ENCODE measurements at places on chromosomes 6 and 20. TPM values are rescaled to one million over a fixed set of nuclear protein-coding genes. Genes with fewer than 3 reads are reported as not detected.

DNA sequence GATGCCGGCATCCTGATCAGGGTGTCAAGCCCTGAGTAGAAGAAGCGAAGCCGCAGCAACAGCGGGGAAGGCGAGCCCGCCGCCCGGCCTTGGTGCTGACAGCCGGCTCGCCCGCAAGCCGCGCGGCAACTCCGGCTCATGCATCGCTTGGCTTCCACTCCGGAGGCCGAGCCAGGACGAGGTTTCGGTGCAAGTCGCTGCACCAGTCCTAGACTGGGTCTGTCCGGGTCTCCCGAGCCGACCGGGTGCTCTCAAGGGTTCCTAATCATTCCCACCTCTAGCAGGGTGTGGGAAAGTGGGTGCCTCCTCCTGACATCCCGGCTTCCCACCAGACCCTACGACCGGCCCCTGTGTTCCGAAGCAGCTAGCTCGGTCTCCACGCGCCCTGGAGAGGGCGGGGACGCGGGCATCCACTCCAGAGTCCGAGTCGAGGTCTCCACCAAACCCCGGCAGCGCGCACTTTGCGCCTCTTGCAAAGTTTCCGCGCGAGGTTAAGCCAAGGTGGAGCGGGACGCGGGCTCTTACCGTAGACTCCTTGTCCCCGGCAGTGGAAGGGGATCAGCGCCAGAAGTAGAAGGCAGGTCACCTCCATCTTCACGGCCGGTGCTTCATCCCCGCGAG lies 1.4 kb downstream of the MDGA1 start:
- peaks cover 74% of the 10 kb centered on the region for H3K27me3 ChIP-seq
- H3K36me3 ChIP-seq = peaks cover 39% of the 10 kb centered on the region
- no peak for DNase-seq
- peak overlapping the region; percentile 81 for H3K4me3 ChIP-seq
- no peak overlapping the region for H3K27ac ChIP-seq

Gene DNAH8
- 0.05 TPM for total RNA-seq

DNA sequence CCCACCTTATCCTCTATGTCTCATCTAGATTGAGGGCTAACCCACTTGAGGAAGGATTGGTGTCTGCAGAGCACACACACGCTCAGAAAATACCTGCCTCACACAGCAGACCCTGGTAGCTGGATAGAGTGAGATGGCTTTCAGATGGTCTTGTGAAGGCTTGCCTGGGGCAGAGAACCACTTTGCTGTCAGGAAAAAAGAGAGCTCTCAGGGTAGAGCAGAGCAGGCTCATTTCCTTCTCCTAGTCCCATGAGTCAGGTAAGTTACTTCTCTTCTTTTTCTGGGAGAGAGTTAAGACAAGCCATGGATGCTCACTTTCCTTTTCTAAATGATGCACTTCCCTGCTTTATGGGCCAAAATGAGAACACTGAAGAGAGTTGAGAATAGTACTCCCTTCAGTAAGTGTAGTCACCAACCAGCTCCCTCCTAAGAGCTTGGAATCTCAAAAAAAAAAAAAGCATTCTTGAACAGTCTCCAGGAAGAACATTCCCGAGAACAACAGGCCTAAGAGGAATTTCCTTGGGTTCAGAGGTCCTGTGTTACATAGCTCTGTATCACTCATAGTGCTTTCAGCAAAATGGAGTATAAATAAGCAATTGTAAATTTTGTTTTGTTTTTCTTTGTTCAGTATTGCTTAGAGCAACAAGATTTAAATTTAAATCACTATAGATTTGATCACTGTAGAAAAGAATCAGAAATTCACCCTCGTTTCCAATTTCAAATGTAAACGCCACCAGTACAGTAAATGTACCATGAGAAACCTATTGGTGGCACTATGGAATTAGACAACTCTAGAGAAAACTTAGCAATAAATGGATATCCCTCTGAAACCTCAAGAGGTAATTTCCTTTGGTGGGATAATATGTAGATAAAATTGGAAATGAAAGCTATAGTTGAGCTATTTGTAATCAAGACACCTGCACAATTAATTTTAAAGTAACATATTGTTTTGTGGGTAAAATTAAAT lies 530.3 kb downstream of the RFPL4B start:
- H3K27me3 ChIP-seq = no peaks in the 10 kb centered on the region
- no peaks in the 10 kb centered on the region for H3K4me1 ChIP-seq
- H3K27ac ChIP-seq = no peak overlapping the region
- no peak for DNase-seq
- H3K36me3 ChIP-seq = no peaks in the 10 kb centered on the region

Gene SLC17A3
- total RNA-seq = not detected

GRCh38 chr20:43958626-43959025 lies 44.0 kb downstream of the TOX2 start:
- H3K4me3 ChIP-seq = no peak overlapping the region
- H3K27ac ChIP-seq = no peak overlapping the region
- DNase-seq = no peak
- peaks cover 12% of the 10 kb centered on the region for H3K27me3 ChIP-seq
- H3K36me3 ChIP-seq = no peaks in the 10 kb centered on the region

- DNase-seq = no peak
- no peaks in the 10 kb centered on the region for H3K4me1 ChIP-seq
- H3K4me3 ChIP-seq = no peak overlapping the region
- no peaks in the 10 kb centered on the region for H3K36me3 ChIP-seq
- H3K27me3 ChIP-seq = no peaks in the 10 kb centered on the region
These were observed 402.5 kb downstream of the RFPL4B start for GRCh38 chr6:112749673-112750072.

- no peak overlapping the region for H3K27ac ChIP-seq
- DNase-seq = no peak
These were observed 111.9 kb downstream of the ARMC2 start for GRCh38 chr6:108959972-108960582.

DNA sequence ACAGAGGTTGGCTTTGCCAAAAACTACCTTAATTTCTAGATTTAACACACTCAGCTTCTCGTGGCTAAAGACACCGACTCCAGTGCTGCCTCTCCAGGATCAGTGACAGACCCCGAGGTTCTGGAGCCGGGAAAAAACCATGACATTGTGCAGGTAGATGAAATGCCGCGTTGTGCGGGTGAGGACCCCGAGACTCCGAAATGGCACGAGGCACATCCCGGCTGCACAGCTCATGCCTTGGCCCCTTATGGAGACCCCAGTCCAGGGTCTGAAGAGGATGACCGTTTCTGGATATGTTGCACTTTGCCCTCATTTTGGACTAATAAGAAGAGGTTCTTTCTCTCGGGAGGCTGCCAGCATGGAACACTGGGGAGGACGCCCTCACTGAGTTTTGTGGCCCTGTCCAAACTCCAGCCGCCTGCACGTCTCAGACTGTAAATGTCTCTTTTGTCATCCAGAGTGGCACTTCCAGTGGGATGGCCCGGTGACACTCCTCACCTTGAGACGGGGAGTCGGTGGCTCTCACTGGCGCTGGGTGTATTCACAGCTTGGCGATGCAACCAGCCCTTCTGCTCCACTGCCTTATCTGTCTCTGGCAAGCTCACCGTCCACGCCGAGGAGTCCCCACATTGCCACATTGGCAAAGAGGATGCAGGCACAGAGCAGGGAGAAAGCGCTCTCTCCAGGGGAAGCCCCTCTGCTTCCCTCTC lies 245.2 kb downstream of the SMOC2 start:
- H3K36me3 ChIP-seq = peaks cover 8% of the 10 kb centered on the region
- H3K4me3 ChIP-seq = no peak overlapping the region
- no peak for DNase-seq
- H3K4me1 ChIP-seq = peaks cover 49% of the 10 kb centered on the region
- peak overlapping the region; percentile 96 for H3K27ac ChIP-seq

DNA sequence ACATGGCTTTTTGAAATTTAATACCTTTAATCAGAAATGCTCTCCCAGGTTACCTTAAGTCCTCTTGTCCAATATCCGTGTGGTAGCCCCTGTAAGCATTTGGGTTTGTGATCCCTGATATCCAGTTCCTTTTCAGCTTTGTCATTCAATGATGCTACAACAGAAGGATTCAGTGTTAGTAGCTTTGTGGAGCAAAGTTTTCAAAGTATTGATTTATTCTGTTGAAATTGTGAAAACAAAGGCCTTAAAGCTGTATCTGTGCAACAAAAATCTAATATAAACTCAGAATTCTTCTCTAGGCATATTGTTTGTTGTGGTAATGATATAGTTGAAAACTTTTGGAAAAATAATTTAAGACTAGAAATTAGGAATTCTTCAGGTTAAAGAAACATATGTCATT lies 91.9 kb downstream of the ADGRB3 start:
- H3K27ac ChIP-seq = no peak overlapping the region
- DNase-seq = no peak
- H3K4me3 ChIP-seq = no peak overlapping the region
- H3K27me3 ChIP-seq = no peaks in the 10 kb centered on the region
- no peaks in the 10 kb centered on the region for H3K4me1 ChIP-seq

DNA sequence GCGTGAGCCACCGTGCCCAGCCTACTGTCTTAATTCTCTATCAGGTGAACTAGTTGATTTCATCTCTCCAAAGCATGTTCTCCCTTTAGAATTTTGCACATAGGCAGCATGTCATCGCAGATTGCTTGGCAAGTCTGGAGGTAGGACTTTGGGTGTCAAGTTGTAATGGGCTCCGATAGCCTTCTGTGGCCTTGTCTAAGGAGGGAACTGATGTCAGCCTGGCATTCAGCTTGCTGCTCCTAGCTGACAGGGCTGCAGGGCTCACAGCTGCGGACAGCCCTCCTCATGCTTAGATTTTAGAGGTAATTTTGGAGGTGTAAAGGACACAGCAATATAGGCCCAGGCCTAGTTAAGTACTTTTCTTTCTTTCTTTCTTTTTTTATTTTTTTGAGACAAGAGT lies 11.3 kb downstream of the CHMP4B start:
- H3K4me1 ChIP-seq = peaks cover 71% of the 10 kb centered on the region
- DNase-seq = no peak
- H3K27ac ChIP-seq = no peak overlapping the region
- H3K4me3 ChIP-seq = no peak overlapping the region
- peaks cover 44% of the 10 kb centered on the region for H3K36me3 ChIP-seq

Gene VGLL2
- total RNA-seq = not detected

Gene JAG1
- 245 TPM for total RNA-seq

Gene BPI
- total RNA-seq = not detected

Gene HDGFL1
- not detected for total RNA-seq

DNA sequence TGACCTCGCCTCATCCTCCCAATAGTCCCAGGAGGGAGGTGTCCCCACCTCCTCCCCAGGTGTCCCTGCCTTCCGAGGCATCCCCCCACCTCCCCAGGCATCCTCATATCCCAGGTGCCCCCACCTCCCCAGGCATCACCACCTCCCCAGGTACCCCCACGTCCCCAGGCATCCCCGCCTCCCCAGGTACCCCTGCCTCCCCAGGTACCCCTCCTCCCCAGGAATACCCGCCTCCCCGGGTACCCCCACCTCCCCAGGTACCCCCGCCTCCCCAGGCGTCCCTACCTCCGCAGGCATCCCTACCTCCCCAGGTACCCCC lies 198.9 kb downstream of the SYNDIG1 start:
- no peaks in the 10 kb centered on the region for H3K36me3 ChIP-seq
- H3K4me3 ChIP-seq = no peak overlapping the region
- DNase-seq = no peak
- no peaks in the 10 kb centered on the region for H3K4me1 ChIP-seq
- H3K27me3 ChIP-seq = no peaks in the 10 kb centered on the region

DNA sequence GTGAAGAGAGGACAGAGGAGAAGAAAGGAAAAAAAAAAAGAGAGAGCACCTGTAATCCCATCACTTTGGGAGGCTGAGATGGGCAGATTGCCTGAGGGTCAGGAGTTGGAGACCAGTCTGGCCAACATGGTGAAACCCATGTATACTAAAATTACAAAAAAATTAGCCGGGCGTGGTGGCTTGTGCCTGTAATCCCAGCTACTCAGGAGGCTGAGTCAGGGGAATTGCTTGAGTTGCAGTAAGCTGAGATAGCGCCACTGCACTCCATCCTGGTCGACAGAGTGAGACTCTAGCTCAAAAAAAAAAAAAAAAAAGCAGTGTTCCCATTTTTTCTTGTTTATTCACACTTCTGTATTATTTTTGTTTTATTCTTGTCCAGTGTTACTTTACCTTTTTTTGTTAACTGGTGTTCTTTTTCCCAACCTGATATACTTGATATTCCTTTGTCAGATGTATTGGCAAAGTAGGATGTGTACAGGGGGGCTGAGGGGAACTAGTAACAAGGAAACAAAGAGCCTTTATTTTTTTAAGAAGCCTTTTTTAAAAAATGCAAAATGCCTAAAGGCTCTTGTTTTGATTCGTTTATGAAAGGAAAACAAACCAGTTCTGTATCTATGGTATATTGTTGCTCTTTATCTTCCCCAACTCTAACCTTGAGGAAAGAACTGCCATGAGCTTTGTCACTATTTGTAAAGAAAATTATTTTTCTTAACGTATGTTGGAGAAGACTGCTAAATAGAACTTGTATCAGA lies 22.3 kb downstream of the COL19A1 start:
- no peak overlapping the region for H3K4me3 ChIP-seq
- H3K36me3 ChIP-seq = no peaks in the 10 kb centered on the region
- H3K27me3 ChIP-seq = no peaks in the 10 kb centered on the region
- no peak overlapping the region for H3K27ac ChIP-seq

GRCh38 chr20:15789079-15789478 lies 784.2 kb downstream of the KIF16B start:
- no peak overlapping the region for H3K27ac ChIP-seq
- no peaks in the 10 kb centered on the region for H3K36me3 ChIP-seq
- H3K27me3 ChIP-seq = no peaks in the 10 kb centered on the region
- H3K4me3 ChIP-seq = no peak overlapping the region
- no peaks in the 10 kb centered on the region for H3K4me1 ChIP-seq
- DNase-seq = no peak

DNA sequence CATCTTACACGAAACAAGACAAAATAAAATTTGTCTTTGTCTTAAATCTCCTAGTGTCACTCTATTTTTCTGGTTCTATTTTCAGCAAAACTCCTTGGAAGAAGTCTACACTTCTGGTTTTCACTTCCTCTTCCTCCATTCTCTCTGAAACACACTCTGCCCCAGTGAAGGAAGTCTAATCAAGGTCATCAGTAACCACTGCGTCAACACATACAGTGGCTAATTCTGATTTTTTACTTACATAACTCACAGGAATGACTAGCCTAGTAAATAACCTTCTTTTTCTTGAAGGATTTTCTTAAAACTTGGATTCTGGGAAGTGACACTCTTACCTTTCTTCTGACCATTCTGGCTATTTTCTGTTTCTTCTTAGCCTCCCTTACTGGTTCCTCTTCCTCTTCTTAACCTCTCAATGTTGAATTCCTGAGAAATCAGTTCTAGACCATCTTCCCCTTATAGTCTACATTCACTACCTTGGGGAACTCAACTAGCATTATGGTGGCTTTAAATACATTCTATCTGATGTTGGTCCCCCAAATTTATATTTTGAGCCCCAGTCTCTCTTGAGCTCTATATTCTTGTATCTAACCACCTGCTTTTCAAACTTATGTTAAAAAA lies 37.5 kb downstream of the AIG1 start:
- no peaks in the 10 kb centered on the region for H3K36me3 ChIP-seq
- DNase-seq = no peak
- H3K4me1 ChIP-seq = peaks cover 9% of the 10 kb centered on the region
- H3K27ac ChIP-seq = no peak overlapping the region

Gene MCCD1
- not detected for total RNA-seq

GRCh38 chr20:46001498-46001897 lies 7.2 kb upstream of the MMP9 start:
- H3K4me1 ChIP-seq = no peaks in the 10 kb centered on the region
- H3K27me3 ChIP-seq = peaks cover 79% of the 10 kb centered on the region
- no peak overlapping the region for H3K4me3 ChIP-seq
- H3K27ac ChIP-seq = no peak overlapping the region
- H3K36me3 ChIP-seq = no peaks in the 10 kb centered on the region
- DNase-seq = no peak

GRCh38 chr6:106363401-106364138 lies 3.1 kb downstream of the CRYBG1 start:
- H3K4me3 ChIP-seq = no peak overlapping the region
- H3K27ac ChIP-seq = no peak overlapping the region
- H3K36me3 ChIP-seq = peaks cover 24% of the 10 kb centered on the region
- peaks cover 13% of the 10 kb centered on the region for H3K4me1 ChIP-seq
- H3K27me3 ChIP-seq = no peaks in the 10 kb centered on the region
